ENCODE measurements at places on chromosomes 4 and X. TPM values are rescaled to one million over a fixed set of nuclear protein-coding genes. Genes with fewer than 3 reads are reported as not detected.

DNA sequence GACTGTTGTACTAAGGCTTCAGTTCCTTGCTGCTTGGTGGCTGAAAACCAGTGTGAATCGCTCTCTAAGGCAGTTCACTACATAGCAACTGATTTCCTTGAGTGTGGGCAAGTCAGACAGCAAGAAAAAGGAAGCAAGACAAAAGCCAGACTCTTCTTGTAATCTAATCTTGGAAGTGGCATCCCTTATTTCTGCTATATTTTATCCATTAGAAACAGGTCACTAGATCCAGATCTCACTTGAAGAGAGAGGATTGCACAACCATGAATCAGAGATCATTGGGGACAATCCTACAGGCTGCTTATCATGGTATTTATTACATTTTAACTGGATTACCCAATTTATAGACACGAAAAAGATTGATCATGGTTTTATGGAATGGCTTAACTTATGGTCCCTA, 684.5 kb downstream of the GRID2 start:
- no peaks in the 10 kb centered on the region for H3K27me3 ChIP-seq
- no peaks in the 10 kb centered on the region for H3K36me3 ChIP-seq

GUF1 gene
- 43.0 TPM for total RNA-seq

GRCh38 chr4:20570981-20571715, 129.1 kb upstream of the PACRGL start:
- no peak overlapping the region for H3K4me3 ChIP-seq
- no peak for DNase-seq
- H3K27me3 ChIP-seq = no peaks in the 10 kb centered on the region
- H3K36me3 ChIP-seq = no peaks in the 10 kb centered on the region
- no peak overlapping the region for H3K27ac ChIP-seq

- DNase-seq = no peak
- no peak overlapping the region for H3K4me3 ChIP-seq
- H3K27me3 ChIP-seq = no peaks in the 10 kb centered on the region
- peaks cover 3% of the 10 kb centered on the region for H3K4me1 ChIP-seq
- no peaks in the 10 kb centered on the region for H3K36me3 ChIP-seq
Measured at GRCh38 chr4:94459462-94460161, 7.9 kb downstream of the PDLIM5 start.

DNA sequence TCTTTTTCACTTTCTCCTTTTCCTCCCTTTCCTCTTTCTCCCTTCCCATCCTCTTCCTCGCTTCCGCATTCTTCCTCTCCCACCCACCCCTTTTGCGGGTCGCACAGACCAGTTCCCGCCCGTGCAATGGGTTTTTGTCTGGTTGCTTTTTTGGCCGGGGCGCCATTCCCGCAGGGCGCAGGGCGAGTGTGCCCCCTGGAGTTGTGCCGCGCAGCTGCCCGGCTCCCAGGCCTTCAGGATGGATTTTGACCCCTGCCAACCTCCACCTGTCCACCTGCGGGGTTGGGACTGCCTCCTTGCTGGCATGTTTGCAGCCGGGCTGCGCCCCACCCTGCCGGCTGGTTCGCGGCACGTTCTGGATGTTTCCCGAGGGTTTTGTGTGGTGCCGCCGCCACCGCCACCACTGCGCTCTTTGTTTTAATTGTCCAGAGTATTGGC, 578 bp upstream of the SEL1L3 start:
- peaks cover 34% of the 10 kb centered on the region for H3K4me1 ChIP-seq
- no peak overlapping the region for H3K4me3 ChIP-seq
- H3K36me3 ChIP-seq = no peaks in the 10 kb centered on the region
- H3K27me3 ChIP-seq = no peaks in the 10 kb centered on the region
- no peak overlapping the region for H3K27ac ChIP-seq
- no peak for DNase-seq

RNF175 gene
- not detected for total RNA-seq

APELA gene
- not detected for total RNA-seq

DNA sequence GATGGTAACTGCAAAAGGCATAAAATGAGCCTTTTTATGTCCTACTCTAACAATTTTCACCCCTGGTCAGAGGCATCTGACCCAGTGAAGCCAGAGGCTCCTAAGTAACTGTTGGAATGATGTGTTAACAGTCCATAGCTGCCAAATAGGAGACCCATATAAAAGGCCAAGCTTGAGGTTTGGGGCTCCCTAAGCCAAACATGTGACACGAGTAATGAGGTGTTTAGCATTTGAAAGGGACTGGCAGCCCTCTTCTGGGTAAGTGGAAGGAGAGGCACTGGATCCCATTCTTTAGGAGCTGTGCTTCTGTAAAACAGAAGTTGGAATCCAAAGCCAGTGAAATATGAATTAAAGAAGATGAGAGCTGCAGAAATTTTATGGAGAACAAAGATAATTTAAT, 100.6 kb upstream of the PNPLA4 start:
- DNase-seq = no peak
- no peaks in the 10 kb centered on the region for H3K27me3 ChIP-seq
- H3K36me3 ChIP-seq = no peaks in the 10 kb centered on the region
- H3K4me3 ChIP-seq = no peak overlapping the region
- no peaks in the 10 kb centered on the region for H3K4me1 ChIP-seq

- no peak for DNase-seq
- no peaks in the 10 kb centered on the region for H3K27me3 ChIP-seq
- no peaks in the 10 kb centered on the region for H3K4me1 ChIP-seq
Measured at GRCh38 chr4:79413886-79414285, 5.9 kb upstream of the GK2 start.

HHIP gene
- total RNA-seq = not detected

CXXC4 gene
- total RNA-seq = not detected

DNA sequence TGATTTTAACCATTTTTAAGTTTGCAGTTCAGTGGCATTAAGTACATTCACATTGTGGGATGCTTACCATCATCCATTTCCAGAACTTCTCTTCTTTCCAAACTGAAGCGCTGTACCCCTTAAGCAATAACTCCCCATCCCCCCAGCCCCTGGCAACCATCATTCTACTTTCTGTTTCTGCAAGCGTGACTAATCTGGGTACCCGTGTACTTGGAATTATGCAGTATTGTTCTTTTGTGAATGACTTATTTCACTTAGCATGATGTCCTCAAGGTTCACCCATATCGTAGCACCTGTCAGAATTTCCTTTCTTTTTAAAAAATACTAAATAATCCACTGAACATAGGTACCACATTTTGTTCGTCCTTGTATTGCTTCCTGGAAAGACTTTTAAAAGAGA, 32.9 kb downstream of the USP9X start:
- H3K27me3 ChIP-seq = no peaks in the 10 kb centered on the region
- peaks cover 42% of the 10 kb centered on the region for H3K4me1 ChIP-seq
- no peak overlapping the region for H3K27ac ChIP-seq
- H3K4me3 ChIP-seq = no peak overlapping the region
- no peaks in the 10 kb centered on the region for H3K36me3 ChIP-seq
- DNase-seq = peak; percentile 4

DNA sequence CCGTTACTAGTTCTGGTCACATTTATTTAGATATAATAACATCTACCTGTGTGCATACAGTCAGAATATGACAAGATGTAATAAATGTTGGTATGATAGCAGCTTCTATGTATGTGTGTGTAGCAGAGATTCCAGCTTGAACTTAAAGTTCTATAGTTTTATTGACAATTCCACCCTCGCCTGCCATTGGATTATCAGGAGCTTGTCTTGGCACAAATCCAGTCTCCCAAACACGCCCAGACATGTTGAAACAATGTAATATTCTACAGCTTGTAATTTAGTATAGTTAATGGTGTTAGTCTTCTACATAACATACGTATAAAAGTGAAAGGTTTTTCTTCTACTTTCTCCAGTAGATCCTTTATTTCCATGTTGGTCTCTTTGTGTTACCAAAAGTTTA, 44.4 kb downstream of the BBS12 start:
- no peaks in the 10 kb centered on the region for H3K4me1 ChIP-seq
- no peaks in the 10 kb centered on the region for H3K36me3 ChIP-seq
- DNase-seq = no peak
- H3K27ac ChIP-seq = no peak overlapping the region

- DNase-seq = no peak
- no peak overlapping the region for H3K27ac ChIP-seq
- no peaks in the 10 kb centered on the region for H3K4me1 ChIP-seq
- no peaks in the 10 kb centered on the region for H3K36me3 ChIP-seq
- H3K4me3 ChIP-seq = no peak overlapping the region
Measured at GRCh38 chrX:138255373-138255772, 456.1 kb downstream of the FGF13 start.

TLR1 gene
- total RNA-seq = 2.1 TPM

DNA sequence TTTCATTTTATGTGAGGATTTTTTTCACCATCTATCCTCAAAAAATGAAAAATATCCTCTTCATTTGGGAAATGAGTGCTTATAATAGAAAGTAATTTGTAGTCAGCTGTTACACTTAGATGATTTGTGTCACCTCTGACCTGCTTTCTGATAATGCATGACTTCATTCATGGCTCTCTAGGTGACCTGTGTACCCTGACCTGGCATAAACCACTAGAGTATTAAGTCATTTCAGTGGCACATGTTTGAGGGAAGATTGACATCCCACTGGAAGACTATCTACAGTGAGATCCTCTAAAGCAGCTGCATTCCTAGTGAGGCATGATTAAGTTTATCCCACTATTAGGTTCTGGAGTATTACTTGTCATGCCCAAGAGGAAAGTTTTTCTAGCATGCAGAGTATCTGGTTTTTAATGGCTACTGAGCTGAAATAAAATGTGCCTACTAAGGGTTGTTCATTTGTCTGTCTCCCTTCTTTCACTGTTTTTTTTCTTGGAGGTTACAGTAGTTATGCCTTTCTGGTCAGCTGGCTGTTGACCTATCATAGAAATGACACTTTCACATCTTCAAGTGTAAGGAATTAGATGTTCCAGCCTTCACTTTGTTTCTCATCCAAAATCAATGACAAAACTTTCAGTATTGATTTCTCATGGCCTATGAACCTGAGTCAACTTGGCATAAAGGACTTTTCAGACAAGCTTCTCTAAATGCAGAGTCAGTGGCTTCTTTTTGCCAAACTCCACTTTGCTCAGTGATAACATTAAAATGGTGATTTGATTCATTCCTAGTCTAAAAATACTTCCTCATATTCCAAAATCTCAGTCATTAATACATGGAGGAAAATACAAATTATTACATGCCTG, 33.1 kb downstream of the TET2 start:
- no peak overlapping the region for H3K4me3 ChIP-seq
- no peak for DNase-seq
- no peaks in the 10 kb centered on the region for H3K36me3 ChIP-seq
- no peak overlapping the region for H3K27ac ChIP-seq
- no peaks in the 10 kb centered on the region for H3K27me3 ChIP-seq

DNA sequence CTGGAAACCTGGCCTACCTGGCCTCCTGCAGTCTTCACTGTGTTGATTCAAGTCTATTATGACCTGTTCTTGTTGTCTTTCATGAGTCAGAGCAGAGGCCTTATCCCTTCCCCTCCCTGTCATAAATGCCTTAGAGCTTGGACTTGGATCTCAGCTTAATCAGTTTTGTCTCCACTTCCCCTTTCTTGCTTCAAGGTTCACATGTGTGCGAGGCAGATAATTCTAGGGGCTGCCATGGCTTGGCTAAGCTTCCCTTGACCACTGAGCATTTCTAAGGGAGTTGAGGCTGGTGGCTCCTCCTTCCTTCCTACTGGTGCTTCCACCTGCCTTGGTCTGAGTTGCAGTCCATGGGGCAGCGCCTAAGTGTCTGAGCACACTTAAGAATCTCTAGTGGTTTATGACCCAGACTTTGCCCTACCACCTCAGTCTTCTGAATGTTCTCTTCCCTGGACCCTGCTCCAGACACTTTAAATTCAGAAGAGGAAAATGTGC, 1.7 kb upstream of the HEPH start:
- no peak overlapping the region for H3K4me3 ChIP-seq
- H3K27ac ChIP-seq = peak overlapping the region; percentile 69
- H3K36me3 ChIP-seq = no peaks in the 10 kb centered on the region

DNA sequence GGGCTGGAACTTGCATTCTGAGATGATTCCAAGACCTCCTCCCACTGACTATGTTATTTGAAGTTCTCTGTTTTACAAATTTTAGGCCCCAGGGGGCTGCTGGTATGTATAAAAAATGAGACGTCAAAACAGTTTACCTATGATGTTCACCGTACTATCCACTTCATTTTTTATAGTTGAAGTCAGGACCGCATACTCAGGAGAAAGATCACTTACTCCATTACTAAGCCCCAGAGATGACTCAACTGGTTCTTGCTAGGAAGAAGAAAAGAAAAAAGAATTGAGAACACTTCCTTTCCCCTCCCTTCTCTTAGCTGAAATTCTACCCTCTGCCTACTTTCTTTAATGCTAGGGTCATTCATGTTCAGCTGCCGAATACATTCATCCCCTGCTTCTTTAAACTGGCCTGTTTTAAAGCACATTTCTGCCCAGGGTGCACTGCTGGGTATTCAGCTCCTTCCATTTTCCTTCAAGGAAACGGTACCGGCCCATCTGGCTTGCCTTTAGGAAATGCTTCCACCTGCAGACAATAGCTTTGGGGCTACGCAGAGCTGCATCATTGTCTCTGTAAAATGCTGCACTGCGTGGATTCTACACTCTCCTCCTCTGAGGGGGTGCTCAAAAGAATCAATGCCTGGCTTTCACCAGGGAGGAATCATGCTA, 66.2 kb downstream of the IRF2 start:
- no peak overlapping the region for H3K27ac ChIP-seq
- no peak overlapping the region for H3K4me3 ChIP-seq
- H3K4me1 ChIP-seq = peaks cover 25% of the 10 kb centered on the region
- peaks cover 26% of the 10 kb centered on the region for H3K36me3 ChIP-seq
- no peak for DNase-seq

DNA sequence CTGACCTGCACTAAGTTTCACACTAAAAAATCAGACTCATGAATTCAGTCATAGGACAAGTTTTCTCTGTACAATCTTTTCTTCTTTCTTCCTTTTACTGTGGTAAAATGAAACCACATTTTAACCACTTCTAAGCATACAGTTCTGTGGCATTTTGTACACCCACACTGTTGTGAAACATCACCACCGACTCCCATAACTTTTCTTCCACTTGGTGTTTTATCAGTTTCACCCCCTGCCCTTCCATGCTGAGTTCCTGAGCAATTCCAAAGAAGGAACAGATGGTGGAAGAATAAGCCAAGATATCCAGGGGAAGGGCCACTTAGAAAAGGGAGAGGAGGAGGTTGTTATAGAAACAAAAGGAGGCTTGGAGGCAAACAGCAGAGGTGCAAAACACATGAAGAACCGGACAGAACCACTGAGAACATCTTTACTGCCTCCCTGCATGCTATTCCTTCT, 22.6 kb downstream of the SLC25A4 start:
- no peaks in the 10 kb centered on the region for H3K27me3 ChIP-seq
- DNase-seq = peak; percentile 73
- no peak overlapping the region for H3K4me3 ChIP-seq
- H3K27ac ChIP-seq = no peak overlapping the region
- peaks cover 20% of the 10 kb centered on the region for H3K36me3 ChIP-seq

- no peaks in the 10 kb centered on the region for H3K27me3 ChIP-seq
- H3K36me3 ChIP-seq = no peaks in the 10 kb centered on the region
- H3K4me3 ChIP-seq = no peak overlapping the region
- no peak for DNase-seq
Measured at GRCh38 chrX:117989512-117989911, 127.1 kb downstream of the KLHL13 start.

PAGE2B gene
- total RNA-seq = not detected

ZNF157 gene
- 0.79 TPM for total RNA-seq

GRCh38 chr4:104630272-104630671, 135.6 kb upstream of the CXXC4 start:
- no peak for DNase-seq
- no peak overlapping the region for H3K27ac ChIP-seq
- H3K27me3 ChIP-seq = no peaks in the 10 kb centered on the region

PAGE5 gene
- total RNA-seq = 1.3 TPM

GRCh38 chrX:28880136-28880535, 292.9 kb downstream of the IL1RAPL1 start:
- no peak overlapping the region for H3K27ac ChIP-seq
- DNase-seq = no peak
- no peaks in the 10 kb centered on the region for H3K36me3 ChIP-seq
- no peak overlapping the region for H3K4me3 ChIP-seq

DNAAF6 gene
- total RNA-seq = not detected

CLDN34 gene
- not detected for total RNA-seq

SPACA5 gene
- total RNA-seq = not detected

Data from CD8-positive, alpha-beta memory T cell (primary cell).